ENCODE measurements at places on chromosomes 16 and 17.

DNA sequence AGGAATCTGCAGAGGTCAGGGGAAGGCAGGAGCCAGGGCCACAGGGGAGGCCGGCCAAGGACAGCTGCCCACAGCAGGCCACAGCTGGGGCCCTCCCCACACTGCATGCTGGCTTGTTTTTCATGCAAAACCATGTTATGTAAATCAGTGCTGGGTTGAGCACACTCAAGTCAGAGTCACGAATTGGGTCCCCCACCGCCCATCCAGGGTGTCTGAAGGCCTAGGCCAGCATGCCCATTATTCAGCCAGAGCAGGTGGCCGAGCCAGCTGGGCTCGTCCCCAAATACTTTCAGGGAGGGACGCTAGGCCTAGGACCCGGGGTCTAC is 51.2 kb upstream of the TOB1 start:
- no peak for DNase-seq

DNA sequence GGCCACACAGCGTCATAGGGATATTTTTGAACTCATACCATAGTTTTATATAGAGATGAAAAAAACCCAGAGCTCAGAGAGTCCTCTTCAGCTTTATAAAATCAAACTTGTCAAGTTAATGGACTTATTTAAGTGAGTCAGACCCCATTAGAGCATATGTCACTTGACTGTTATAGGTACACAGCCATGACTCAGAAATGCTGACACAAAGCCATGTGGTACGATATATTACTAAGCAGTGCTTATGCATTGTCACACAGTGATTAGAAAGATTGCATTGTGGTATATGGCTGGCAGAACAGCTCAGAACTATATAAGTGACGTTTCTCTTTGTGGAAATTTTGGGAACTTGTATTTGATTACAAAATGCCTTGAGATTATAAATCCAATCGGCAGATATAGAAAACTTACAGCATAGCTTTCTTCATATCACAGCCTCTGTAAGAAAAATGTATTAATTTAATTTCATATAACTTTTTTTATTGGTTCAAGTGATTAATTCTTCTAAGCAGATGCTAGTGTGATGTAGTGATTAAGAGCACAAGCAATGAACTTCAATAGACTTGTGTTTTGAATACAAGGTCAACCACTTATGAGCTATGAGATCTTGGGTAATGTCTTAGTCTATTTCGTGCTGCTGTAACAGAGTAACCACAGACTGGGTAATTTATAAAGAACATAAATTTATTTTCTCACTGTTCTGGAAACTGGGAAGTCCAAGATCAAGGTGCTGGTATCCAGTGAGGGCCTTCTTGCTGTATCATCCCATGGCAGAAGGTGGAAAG is 25.8 kb upstream of the GINS3 start:
- DNase-seq, result no peak

GRCh38 chr17:8598913-8599312 is 31.6 kb downstream of the MYH10 start:
- no peak for DNase-seq

- DNase-seq, result no peak
Measured at GRCh38 chr17:4241535-4241934, 22.2 kb downstream of the ANKFY1 start.

DNA sequence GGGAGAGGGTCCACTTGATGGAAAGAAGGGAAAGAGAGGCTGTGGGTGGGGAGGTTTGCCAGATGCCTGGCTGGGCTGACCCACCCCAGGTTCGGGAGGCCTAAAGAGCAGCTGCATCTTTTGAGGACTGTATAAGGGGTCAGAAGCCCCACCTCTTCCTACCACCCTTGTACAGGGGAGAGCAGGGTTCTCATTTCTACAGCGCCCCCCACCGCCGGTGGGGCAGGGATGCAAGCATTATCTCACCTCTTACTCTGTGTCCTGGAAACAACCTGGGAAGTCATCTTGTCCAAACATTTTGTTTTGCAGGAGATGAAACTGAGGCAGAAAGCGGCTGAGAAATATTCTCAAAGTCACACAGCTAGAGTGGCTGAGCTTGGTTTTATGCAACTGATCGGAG is 22.5 kb upstream of the CCDC182 start:
- DNase-seq, result no peak

GRCh38 chr16:68037841-68038597 is 14.9 kb downstream of the DUS2 start:
- DNase-seq, result no peak

DNA sequence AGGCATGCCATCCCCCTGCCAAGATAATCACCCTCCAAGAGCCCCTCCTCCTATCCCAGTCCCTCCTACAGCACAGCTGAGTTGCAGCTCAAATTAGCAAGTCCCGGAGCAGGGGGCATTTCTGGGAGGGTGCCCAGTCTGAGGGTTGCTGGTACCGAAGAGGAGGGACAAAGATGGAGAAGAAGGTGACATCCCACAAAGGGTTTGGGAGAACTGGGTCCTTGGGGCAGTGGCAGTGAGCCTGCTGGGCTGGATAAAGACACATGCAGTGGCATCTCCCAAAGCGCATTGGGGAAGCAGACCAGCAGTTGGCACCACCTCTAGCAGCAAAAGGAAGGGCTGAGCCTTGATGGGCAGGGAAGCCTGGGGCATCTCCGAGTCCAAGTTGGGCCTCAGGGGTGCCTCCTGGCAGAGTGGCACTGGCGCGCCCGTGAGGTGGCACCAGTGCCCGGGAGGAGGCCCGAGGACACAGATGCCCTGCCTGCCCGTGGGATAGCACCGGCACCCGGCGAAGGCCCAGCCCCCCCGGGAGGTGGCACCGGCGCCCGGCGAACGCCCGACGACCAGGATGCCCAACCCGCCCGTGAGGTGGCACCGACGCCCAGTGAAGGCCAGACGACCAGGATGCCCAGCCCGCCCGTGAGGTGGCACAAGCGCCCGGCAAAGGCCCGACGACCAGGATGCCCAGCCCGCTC is 622 bp downstream of the TOM1L2 start:
- peak; percentile 36 for DNase-seq

DNA sequence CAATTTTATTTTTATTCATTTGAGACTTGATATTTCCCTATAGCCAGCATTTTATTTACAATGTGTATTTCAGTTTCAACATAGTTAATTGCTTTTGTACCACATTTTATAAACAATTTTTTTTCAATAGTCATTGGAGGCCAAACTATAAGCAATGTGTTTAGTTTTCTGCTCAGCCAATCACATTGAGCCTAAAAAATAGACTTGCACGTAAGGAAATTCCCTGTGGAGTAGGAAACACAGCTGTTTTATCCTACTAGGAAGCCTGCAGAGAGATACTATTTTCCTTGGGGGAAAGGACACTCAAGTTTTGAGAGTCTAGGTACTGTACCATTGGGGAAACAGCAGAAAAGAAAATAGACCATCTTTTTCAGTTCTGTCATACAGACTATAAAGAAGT is 410.2 kb upstream of the GOT2 start:
- DNase-seq, result no peak

- no peak for DNase-seq
Measured at GRCh38 chr17:21475571-21475970, 99.4 kb downstream of the KCNJ12 start.

- DNase-seq, result no peak
Measured at GRCh38 chr16:10352262-10352661, 33.6 kb upstream of the ATF7IP2 start.

- DNase-seq, result no peak
Measured at GRCh38 chr16:82138478-82139285, 31.3 kb downstream of the MPHOSPH6 start.

DNA sequence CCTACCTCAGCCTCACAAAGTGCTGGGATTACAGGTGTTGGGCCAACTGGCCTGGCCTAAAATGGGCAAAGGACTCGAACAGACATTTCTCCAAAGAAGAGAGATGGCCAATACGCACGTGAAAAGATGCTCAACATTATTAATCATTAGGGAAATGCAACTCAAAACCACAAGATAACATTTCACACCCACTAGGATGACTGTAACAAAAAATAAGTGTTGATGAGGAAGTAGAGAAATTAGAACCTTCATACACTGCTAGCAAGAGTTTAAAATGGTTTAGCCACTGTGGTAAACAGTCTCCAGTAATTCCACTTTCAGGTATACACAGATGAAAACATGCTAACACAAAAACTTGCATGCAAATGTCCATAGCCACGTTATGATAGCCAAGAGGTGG is 5.7 kb downstream of the TMED6 start:
- DNase-seq, result no peak

DNA sequence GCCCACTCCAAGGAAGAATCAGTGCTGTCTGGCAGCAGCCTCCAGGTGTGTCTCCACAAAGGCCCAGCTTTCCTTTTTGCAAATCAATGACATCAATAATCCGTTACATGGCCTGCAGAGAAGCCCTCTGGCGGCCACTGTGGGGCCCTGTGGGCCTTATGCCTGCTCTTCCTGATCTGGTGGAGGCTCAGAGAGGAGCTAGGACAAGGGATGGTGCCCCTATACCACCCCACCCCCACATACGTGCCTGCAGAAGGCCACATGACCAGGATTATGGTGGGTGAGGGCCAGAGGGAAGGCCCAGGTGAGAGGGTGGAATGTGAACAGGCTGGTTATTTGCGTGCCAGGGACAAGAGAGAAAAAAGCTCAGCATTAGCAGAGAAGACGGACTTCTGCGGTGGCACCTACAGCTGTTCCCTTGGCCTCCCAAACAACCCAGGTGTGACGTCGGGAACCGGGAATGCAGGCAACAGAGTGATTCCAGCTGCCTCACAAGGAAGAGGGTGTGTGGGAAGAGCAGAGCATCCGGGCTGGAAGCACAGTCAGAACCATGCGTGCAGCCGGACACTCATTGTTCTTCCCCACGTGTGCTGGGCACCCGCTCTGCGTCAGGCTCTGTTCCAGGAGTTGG is 22.5 kb downstream of the EIF4A3 start:
- no peak for DNase-seq

GRCh38 chr16:52861614-52862022 is 191.1 kb downstream of the CHD9NB start:
- peak; percentile 22 for DNase-seq
